ENCODE measurements at places on chromosomes 6 and 20.
A peak's percentile ranks its signal among the peaks of the same experiment; 100 is the strongest.

GRCh38 chr6:10723567-10723881 is 654 bp downstream of the TMEM14C start:
- ATAC-seq, result no peak

GRCh38 chr6:40627316-40627715 is 40.2 kb upstream of the LRFN2 start:
- ATAC-seq, result no peak

- ATAC-seq, result no peak
Measured at GRCh38 chr20:62728028-62728780, 19.6 kb downstream of the NTSR1 start.

DNA sequence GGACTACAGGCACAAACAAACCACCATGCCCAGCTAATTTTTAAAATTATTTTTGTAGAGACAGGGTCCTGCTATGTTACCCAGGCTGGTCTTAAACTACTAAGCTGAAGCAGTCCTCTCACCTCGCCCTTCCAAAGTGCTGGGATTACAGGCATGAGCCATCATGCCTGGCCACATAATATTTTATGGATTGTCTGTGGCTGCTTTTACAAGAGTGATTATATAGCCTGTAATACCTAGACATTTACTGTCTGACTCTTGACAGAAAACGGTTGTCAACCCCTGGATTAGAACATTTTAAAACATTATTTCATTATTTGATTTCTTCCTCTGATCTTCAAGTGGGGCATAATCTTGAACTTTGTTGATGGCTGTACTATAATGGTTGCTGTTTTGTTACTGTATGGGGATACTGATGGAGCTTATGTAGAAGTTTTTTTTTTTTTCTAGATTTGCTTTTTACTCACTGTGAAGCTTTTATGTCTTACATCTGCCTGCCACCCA is 14.3 kb downstream of the PARD6B start:
- ATAC-seq, result no peak

- no peak for ATAC-seq
Measured at GRCh38 chr20:1815502-1816085, 79.6 kb upstream of the SIRPA start.

DNA sequence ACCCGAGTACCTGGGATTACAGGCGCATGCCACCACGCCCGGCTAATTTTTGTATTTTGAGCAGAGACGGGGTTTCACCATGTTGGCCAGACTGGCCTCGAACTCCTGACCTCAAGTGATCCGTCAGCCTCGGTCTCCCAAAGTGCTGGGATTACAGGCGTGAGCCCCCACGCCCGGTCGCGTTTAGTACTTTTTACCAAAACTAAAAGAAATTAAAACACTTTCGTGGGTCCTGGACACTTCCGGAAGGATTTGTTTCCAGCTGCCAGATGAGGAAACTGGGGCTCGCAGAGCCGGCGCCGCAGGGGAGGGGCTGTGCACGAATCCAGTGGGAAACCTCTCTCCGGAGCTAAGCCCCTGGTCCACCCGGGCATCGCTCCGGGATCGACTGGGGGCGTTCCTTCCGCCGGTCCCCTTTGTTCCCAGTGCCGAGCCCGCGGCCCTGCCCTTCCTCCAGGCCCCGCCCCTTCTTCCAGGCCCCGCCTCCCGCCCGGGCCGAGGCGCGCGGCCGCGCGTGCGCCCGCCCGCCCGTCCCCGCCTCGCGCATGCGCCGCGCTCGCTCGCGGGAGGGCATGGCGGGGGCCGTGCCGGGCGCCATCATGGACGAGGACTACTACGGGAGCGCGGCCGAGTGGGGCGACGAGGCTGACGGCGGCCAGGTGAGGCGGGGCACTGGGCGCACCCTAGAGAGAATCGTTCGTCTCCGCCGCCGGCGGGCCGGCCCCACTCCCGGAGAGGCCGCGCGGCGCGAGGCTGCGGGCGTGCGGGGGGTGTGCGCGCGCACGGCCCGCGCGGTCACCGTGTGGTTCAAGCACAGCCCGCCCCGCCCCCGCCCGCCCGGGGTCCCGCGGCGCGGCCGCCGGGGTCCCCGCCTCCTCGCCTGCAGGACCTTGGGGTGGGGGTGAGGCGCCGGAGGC is at the start of gene NELFCD:
TSS of gene NELFCD (plus strand) at position 546 of the 917 bp plus-strand sequence. CDS start at position 600, 54 bp downstream.
- peak; percentile 91 for ATAC-seq

DNA sequence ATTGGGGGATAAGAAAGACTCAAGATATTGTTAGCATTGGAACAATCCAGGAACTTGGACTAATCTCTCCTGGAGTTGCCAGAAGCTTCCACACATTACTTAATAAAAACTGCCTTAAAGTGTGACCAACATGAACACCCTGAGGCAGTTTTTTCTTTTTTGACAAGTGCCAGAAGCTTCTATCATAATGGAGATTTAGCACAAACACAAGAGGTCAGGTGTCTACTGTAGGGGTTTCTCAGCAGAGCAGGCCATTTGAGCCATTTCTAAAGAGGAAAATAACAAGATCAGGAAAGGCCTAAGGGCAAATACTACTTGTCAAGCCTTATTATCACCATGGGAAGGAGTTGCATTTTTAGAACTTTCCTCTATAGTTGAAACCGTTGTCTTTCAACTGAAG is 361.5 kb downstream of the EPM2A start:
- ATAC-seq, result no peak

GRCh38 chr6:110971468-110971867 is 10.4 kb upstream of the RPF2 start:
- no peak for ATAC-seq

DNA sequence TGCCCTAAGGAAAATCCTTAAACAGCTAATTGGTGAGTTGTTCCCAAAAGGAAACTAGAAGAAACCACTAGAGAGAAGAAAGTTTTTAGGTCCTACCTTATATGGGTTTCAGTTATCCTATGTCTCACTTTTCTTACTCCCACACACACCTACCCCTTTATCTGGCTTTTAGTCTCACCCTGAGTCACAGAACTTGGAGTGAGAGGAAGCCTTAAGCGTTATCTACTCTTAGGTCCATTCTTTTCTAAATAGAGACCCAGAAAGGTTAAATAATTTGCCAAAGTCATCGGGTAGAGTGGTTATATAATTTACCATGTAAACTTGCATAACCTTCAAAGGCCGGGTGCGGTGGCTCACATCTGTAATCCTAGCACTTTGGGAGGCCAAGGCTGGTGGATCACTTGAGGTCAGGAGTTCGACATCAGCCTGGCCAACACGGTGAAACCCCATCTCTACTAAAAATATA is 4.3 kb upstream of the RPP21 start:
- no peak for ATAC-seq

- peak; percentile 77 for ATAC-seq
Measured at GRCh38 chr6:99189823-99190721, 159.4 kb downstream of the FAXC start.

DNA sequence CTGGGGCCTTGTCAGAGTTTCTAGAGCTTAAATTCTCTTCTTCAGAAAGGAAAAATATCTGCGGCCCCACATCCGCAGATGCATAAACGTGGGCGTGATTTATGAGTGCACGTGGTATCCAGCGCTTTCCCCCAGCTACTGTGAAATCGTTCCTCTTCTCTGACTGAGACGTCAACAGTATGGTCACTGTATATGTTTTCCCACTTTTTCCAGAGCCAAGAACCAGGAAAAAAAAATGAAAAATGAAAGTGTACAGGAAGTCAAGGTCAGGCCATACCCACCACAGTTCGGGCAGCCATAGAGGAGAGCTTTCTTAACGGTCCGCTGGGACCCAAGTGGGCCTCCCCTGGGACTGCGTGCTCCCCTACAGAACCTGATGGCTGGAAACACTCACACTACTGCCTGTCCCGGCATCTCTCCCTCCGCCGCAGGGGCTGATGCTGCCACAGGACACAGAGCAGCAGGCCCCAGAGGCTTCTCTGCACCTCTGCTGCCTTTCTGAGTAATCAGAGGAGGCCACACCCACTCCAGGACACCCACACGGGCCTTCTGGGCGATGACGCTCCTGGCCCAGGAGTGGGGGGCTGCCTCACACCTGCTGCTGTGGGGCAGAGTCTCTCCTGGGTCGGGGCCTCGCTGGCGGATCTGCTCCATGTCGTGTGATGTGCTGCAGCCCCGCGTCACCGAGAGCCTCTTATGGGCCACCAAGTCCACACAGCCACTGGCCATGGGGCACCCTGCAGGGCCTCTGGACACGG is 16.4 kb upstream of the STX16 start:
- peak; percentile 85 for ATAC-seq

DNA sequence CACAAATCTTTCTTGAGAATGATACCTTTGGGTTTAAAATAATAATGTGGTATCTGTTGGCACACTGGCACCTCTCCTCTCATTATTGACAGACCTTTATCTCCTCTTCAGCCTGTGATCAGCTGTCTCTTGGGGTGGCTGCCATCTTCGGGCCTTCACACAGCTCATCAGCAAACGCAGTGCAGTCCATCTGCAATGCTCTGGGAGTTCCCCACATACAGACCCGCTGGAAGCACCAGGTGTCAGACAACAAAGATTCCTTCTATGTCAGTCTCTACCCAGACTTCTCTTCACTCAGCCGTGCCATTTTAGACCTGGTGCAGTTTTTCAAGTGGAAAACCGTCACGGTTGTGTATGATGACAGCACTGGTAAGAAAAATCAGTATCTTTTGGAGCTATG is 232.8 kb downstream of the GRIK2 start:
- ATAC-seq, result no peak

DNA sequence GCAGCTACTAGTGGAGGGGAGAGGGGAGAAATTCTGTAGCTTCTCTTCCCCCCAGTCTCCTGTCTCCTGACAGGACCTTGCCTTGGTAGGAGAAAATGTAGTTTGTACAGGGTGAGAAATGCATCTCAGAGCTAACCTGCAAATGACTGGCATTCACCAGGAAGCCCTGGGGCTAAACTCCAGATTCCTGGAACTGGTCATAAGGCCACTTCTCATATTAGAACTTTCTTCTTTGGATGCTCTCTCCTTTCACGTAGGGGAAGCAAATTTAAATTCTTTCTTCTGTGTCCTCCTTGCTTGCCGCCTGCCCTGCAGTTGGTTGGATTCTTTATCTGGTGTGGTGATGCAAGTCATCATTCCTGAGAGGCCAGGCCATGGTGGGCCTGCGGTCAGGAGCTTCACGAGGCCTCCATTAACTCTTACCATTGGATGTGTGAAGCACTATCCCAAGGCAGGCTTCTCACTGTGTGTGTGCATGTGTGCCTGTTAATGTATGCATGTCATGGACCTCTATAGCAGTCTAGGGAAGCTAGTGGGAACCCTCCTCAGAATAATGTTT is 182.0 kb downstream of the PHF3 start:
- ATAC-seq, result no peak

- no peak for ATAC-seq
Measured at GRCh38 chr6:84464471-84464870, 237.0 kb upstream of the CEP162 start.
